Amniotic epithelial cell (primary cell): ENCODE measurements at places on chromosomes 11 and 22.

GRCh38 chr11:46766656-46767055 lies 47.6 kb downstream of the F2 start:
- no peak for DNase-seq

GRCh38 chr11:86949995-86950660 lies 5.1 kb downstream of the FZD4 start:
- peak; percentile 54 for DNase-seq

DNA sequence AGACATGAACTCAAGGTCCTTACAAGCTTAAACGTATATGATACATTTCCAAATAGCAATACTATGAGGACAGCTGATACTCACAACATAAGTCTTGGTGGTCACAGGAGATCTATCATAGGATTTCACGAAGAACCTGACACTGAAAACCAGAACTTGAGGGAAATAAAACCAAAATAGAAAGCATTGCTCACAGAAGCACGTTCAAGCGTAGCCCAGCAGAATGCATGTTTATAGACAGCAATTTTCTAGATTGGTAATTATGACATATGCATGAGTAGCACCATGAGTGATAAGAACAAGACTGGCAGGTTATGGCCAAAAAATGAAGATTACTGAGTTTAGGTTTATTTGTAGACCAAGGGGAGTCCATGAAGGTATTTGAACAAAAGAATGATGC lies 243.5 kb downstream of the ETS1 start:
- DNase-seq: no peak

DNA sequence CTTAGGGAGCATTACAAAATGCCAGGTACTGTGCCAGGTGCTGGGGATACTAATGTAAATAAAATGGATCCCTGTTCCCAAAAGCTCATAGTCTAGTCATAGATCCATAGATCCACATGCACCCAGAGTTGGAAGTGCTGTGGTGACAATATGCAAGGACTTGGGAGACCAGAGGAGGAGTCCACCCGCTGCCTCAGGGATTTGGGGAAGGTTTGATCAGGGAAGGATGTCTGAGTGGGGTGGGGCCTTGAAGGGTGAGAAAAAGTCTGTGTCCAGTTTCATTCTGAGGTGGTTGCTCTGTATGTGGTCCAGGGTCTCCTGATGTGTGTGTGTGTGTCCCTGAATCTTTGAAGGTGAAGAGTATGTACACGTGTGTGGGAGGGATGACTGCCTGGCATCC lies 9.2 kb downstream of the SOX10 start:
- no peak for DNase-seq
